ENCODE measurements at places on chromosomes 1 and 21.
A peak's percentile ranks its signal among the peaks of the same experiment; 100 is the strongest.

GRCh38 chr1:16969057-16969611 lies 11.3 kb downstream of the MFAP2 start:
- no peak for ATAC-seq

- no peak for ATAC-seq
These were observed 57.6 kb downstream of the WLS start for GRCh38 chr1:68174738-68175113.

GRCh38 chr1:89632657-89633247 lies at the start of gene LRRC8C:
TSS of gene LRRC8C (plus strand) at chr1:89633120. CDS start at chr1:89686474, 53,354 bp downstream.
- peak; percentile 82 for ATAC-seq

- no peak for ATAC-seq
These were observed 18.7 kb downstream of the DMRTB1 start for GRCh38 chr1:53477651-53478501.

DNA sequence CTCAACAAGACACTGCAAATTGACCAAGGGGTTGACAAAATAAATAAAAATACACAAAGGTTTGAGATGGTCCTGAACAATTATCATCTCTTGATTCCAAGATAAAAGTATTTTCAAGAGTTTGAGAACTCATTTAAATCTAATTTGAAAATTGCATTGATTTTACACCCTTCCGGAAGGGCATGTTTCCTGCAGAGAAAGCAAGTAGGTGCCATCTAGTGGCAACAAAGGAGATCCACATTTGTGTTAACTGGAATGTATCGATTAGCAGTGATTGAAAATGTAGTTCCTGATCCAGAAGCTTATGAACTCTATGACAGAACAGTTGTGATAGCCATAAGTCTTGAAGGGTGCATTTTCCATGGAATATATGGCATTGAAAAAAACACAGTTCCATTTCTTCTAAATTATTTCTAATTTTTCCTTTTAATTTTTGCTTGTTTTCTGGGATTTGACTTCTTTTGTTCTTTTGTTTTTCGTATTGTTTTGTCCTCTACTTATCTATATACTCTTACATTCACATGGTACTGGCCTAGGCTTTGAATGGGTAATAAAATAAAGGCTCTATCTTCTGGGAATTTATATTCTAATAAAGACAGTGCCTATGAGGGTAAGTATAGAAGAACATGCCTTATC lies 143.7 kb downstream of the DNM3 start:
- no peak for ATAC-seq

DNA sequence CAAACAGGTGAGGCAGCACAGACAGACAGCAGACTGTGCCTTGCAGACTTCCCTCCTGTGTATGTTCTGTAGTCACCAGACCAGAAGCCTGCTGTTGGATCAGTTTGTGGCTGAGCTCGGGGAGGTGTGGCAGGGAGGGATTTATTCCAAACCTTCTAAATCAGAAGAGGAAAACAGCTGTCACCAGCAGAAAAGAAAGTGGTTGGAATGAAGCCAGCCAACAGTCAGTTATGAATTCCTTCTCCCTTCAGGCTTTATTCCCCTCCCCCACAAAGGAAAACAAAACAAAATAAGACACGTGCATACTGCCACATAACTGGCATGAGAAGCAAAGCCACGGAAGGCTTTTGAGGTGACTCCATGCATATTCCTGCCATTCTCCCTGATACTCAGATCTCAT lies 19.0 kb upstream of the PIGV start:
- no peak for ATAC-seq

GRCh38 chr1:62062087-62062486 lies 132.6 kb upstream of the L1TD1 start:
- no peak for ATAC-seq

GRCh38 chr1:9701665-9702064 lies 50.1 kb downstream of the PIK3CD start:
- no peak for ATAC-seq

DNA sequence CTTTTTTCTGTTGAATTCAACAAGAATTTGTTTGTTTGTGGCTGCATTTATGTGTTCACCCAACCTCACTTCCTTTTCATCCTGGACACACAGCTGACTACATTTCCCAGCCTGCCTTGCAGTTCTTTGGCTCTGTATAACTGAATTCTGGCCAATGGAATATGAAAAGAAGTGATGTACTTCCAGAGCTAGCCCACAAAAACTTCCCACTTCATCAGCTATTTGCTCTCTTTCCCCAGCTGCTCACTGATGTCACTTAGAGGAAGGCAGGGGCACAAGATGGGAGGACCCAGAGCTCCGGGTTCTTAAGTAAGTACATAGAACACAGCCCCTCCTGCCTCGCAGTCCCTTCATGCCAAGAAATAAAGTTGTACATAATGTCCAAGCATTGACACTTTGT lies 235.0 kb upstream of the FGGY start:
- no peak for ATAC-seq

DNA sequence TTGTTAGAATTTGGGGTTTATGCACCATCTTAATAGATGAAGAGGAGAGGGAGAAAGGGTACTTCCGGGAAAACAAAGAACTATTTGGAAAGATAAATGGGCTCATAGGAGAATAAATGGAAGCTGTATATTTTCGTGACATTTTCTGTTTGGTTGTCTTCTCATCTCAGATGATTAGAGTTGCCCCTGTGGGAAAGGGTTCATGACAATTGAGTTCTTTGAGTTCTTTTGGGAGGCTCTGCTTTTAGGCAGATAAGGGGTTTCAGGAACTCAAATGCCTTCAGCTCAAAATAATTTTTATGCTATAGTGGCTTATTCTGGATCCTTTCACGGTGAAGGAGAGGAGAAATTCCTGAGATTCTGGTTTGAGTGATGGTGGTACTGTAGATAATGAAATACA lies 63.6 kb downstream of the CAMTA1 start:
- no peak for ATAC-seq

DNA sequence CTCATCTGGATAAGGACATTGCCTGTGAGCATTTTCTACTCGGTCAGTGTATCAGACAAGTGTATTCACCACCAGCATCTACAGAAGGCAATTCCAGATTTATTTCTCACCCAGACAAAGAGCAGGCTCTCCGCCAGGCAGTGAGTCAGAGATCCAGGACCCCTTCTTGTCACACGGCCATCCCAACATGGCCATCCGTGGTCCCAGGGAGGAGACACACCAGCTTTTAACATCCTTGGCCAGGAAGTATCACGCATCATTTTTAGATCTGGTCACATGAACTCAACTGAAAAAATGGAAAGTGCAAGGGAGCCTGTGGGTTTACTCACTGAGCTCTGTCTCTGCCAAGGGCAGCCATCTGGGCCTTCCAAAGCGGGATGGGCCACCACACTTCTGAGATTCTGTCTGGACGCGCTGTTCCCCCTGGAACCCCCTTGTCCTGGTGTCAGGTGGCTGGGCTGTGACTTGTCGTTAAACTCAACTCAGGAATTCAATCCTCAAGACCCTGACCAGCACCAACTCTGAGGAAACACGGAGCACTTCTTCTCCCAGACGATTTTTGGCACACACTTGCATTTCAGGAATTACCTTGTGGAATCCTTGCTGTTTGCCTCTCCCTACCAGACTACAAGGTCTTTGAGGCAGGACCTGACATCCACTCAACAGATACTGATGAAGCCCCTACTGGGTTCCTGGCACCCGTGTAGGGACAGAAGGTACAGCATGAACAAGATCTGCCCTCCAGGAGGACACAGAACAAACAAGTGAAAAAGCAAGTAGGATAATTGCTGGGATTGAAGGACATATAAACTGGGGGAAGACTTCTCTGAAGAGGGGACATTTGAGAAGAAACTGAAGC lies 21.6 kb upstream of the CCSAP start:
- ATAC-seq = no peak

DNA sequence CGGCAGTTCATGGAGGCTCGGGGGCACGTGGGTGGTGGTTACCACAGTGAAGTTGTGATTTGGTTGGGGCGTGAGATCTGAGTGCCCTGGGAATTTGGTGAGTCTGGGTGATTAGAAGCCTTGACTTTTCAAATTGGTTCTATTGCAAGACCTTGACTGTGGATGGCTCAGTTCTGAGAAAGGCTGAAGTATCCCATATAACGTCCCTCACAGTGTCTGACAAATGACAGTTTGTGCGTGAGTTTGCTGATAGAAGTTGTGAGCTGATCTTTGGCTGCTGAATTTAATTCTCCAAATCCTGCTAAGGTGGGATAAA lies 549 bp downstream of the MSH4 start:
- ATAC-seq = no peak

DNA sequence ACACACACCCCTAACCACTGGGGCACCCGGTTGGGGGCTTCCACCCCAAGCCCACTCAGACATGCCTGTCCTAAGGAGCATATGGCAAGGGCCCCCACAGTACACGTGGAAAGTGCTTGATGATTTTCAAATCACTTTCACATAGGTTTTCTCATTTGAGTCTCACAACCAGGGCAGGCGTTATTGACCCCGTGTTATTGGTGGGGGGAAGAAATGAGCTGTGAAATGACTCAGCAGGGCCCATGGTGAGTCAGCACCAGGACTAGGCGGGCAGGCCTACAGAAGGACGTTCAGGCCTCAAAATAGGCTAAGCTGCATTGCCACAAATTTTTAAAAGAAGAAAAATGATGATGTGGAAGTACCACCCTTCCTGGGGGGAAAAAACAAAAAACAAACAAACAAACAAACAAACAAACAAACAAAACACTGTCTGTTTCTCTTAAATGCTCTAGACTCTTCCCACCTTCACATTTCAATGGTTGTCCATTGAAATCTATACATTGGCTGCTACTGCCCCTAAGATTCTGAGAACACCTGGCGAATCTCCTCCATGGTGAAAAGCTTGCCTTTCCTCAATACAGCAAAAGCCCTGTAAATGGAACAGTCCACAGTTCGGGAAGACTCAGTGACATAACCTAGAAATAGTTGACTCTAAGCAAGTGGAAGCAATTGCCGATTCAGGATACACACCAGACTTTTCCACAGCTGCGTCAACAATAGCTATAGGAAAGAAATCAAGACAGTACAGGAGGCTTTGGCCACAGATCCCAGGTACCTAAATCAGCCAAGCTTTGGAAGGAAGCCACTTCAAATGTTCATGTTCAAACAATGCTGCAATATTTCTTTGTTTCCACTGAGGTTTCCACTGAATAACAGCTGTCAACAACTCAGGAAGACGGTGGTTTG lies 234.7 kb downstream of the TOMM20 start:
- ATAC-seq = peak; percentile 96

DNA sequence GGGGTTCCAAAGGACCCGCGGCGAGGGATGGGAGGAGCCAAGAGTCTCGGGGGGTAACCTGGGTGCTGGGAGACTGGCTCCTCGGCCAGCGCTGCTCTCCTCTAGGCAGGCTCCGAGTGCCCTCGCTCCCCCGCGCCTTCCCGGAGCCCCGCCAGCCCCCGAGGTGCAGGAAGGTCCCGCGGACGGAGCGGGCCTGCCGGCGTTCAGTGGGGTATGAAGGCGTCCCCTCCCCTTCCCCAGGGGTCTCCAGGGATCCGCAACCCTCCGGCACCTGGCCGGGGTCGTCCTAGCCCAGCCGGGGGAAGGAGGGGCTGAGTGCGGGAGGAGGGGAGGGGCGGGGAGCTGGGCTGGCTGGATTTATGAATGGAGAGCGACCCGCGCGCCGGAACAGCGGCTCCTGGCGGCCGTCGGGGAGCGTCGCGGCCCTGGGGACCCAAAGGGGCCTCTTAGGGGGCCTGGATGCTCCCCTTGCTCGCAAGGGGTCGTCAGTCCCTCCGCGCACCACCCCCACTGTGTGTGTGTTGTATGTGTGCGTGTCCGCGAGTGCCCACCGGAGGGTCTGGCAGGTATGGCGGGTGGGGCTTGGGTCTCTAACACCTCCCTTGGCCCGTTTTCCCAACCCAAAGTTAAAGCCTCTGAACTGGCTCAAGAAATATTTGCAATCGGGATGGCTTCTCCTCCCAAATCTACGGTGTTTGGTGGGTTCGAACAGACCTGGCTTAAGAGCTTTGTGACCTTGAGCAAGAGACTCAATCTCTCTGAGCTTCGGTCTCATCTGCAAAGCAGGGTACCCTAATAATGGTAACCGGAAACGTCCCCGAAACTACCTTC lies 642 bp downstream of the HCRTR1 start:
- ATAC-seq = peak; percentile 63

- ATAC-seq = no peak
These were observed 242.9 kb downstream of the GRIK1 start for GRCh38 chr21:29696937-29697336.

- no peak for ATAC-seq
These were observed 13.9 kb downstream of the FLVCR1 start for GRCh38 chr1:212871976-212872375.

- ATAC-seq = no peak
These were observed 7.4 kb downstream of the FNDC5 start for GRCh38 chr1:32863218-32863880.

DNA sequence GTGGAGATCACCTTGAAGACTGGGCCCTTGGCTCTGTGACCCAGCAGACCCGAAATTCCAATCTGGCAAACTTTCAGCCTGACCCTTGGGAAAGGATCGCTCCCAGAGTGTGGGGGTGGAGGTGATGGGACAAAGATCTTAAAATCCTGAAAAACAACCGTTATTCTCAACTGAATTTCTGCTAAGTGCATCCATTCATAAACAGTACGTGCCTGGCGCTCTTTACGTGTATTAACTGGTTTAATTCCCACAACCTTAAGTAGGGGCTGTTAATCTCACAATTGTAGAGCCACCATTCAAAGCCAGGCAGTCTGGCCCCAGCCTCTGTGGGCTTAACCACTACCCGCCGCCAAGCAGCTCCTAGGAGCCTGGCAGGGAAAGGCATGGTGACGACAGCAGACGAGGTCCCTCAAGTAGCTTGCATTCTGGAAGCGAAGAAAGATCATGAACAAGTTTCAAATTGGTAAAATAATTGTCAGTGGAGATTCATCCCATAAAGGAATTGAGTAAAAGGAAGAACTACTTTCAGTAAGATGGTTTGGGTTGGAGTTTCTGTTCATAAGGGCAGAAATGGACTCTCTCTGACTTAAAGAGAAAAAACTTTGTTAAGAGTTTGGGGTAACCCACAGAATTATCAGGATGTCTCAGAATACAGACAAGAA lies 11.4 kb upstream of the RGS16 start:
- peak; percentile 32 for ATAC-seq

DNA sequence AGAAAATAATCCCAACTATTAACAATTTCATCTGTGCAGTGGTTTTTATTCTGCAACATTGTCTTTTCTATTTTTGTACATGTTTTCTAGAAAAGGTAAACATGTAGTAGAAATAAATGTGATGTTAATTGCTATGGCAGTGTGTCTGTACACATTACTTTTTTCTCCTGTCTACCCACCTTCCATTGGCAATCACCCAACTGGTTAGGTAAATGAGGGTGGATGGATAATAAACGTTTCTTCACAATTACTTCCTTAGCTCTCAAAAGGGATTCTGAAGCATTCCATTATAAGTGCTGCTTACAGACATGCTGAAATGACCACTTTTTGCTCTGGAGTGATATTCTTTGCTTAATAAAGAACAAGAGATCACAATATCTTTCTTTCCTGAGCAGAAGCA lies 61.4 kb downstream of the MAGI3 start:
- no peak for ATAC-seq

DNA sequence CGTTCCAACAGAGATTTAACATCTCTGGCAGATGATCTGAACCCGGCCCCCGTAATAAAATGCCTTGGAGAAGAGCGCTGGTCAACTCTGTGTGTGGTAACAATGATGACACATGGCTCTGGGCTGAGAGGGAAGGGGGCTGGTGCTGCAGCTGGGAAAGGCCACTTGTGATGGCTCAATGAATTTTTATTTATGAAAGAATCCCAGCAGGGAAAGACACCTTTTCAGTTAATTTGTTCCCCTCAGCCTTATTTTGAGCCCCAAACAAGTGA lies 59.4 kb downstream of the SYT6 start:
- ATAC-seq = no peak

GRCh38 chr1:174982971-174983689 lies 16.6 kb upstream of the CACYBP start:
- ATAC-seq = no peak

All from activated CD4-positive, CD25-positive, alpha-beta regulatory T cell treated with anti-CD3 and anti-CD28 coated beads, Interleukin-2, amount 50 U/mL, for 24 hours (primary cell).